Breast epithelium (tissue), 4 donors: ENCODE measurements at places on chromosomes 11 and 22. TPM values are rescaled to one million over a fixed set of nuclear protein-coding genes. Genes with fewer than 3 reads are reported as not detected.

GRCh38 chr11:67696998-67697397 lies 22.6 kb upstream of the ALDH3B2 start:
- no peak overlapping the region for H3K27ac ChIP-seq
- no peaks in the 10 kb centered on the region for H3K27me3 ChIP-seq
- H3K4me3 ChIP-seq: no peak overlapping the region
- no peak for DNase-seq
- H3K4me1 ChIP-seq: no peaks in the 10 kb centered on the region
- H3K36me3 ChIP-seq: no peaks in the 10 kb centered on the region

The LSP1 gene
- total RNA-seq: 21.4 TPM

DNA sequence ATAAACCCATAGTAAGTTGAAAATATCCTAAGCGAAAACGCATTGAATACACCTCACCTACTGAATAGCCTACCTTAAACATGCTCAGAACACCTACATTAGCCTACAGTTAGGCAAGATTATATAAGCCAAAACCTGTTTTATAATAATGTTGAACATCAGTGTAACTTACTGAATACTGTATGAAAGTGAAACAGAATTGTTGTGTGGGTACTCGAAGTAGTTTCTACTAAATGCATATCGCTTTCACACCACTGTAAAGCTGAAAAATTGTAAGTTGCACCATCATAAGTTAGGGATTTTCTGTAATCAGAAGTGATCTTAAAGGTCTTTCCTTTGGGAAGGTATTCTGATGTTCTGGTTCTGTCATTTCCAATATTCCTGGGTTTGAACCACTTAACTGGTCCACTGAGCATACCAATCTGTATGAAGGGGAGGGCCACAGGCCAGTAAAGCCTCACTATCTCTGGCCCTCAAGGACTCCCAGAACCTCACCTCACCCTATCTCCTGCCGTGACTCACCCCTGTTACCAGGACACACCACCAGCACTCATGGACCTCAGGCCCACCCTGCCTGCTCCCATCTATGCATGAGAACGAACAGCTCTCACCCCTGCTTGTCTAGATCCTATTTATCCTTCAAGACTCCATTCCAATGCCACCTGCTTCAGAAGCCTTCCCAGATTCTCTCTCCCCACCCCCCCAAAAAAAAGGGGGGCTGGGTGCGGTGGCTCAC lies 70.0 kb downstream of the NAT10 start:
- no peaks in the 10 kb centered on the region for H3K27me3 ChIP-seq
- no peak overlapping the region for H3K4me3 ChIP-seq
- H3K4me1 ChIP-seq: no peaks in the 10 kb centered on the region
- no peaks in the 10 kb centered on the region for H3K36me3 ChIP-seq

DNA sequence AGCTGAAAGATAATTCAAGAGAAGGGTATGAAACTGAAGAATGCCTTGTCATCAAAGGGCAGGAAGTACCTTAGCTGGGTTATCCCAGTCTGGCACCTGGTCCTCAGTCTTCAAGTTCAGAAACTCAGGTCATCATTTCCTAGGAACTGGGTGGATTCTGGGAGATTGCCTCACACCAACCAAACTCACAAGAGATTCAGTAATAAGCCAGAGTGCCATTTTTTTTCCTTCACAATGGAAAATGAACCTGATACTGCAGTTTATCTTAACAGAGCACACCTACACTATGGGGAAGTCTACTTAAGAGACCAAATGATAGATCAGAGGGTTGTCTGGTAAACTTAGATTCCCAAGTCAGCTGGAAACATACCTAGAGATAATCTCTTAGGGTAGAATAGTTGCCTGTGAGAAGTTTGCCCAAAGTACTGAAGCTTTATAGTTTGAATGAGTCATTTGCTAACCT lies 3.8 kb upstream of the BUD13 start:
- no peaks in the 10 kb centered on the region for H3K36me3 ChIP-seq
- DNase-seq: no peak
- H3K27me3 ChIP-seq: no peaks in the 10 kb centered on the region
- H3K4me1 ChIP-seq: peaks cover 5% of the 10 kb centered on the region

The PKNOX2 gene
- total RNA-seq: 0.66 TPM

- H3K4me1 ChIP-seq: no peaks in the 10 kb centered on the region
- H3K27ac ChIP-seq: no peak overlapping the region
- DNase-seq: no peak
These were observed 23.5 kb downstream of the TUG1 start for GRCh38 chr22:30992565-30992964.

DNA sequence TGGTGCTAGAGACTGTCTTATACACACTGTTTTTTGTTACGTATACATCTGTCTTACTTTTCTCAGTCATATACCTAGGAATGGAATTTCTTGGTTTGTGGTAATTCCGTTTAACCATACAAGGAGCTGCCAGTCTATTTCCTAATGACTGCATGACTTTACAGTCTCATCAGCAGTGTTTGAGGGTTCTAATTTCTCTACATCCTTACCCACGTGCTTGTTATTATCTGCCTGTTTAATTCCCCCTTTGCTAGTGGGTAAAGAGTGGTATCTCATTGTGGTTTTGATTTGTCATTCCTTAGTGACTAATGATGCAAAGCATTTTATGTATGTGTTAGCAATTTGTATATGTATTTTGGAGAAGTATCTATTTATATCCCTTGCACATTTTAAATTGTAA lies 1008.0 kb downstream of the FAM181B start:
- H3K4me3 ChIP-seq: no peak overlapping the region
- no peak for DNase-seq
- H3K27me3 ChIP-seq: no peaks in the 10 kb centered on the region
- no peak overlapping the region for H3K27ac ChIP-seq

GRCh38 chr11:2724104-2724503 lies 24.3 kb upstream of the KCNQ1OT1 start:
- no peaks in the 10 kb centered on the region for H3K4me1 ChIP-seq
- H3K27ac ChIP-seq: no peak overlapping the region
- no peaks in the 10 kb centered on the region for H3K27me3 ChIP-seq

DNA sequence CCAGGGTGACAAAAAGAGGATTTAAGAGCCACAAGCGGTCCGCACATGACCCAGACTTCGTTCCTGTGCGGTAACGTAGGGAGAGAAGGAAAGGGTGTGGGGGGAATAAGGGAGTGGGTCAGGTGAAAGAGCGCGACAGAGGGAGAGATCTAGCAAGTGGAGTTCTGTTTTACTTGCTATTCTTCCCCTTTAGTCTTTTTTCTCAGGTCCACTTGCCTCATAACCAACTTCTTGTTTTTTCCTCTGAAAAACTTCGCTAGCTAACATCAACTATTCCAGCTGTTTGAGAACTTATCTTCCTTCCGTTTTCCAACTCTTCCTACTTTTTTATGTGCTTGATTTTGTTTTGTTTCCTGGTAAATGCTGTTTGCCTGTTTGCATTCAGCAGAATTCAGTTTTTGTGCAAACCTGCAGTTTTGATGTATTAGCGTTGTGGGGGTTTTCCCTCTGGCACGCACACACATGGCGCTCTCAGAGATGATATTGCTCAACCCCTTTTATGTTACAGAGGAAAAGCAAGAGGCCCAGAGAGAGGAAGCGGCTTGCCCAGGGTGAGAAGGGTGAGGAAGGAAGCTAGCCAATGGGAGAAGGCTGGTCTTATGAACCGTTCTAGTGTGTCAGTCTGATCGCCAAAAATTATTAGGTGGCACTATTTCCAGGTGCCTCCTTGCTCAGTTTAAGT lies 592 bp upstream of the CTSC start:
- no peaks in the 10 kb centered on the region for H3K4me1 ChIP-seq
- H3K27ac ChIP-seq: peak overlapping the region; percentile 67
- H3K4me3 ChIP-seq: peak overlapping the region; percentile 63
- no peaks in the 10 kb centered on the region for H3K27me3 ChIP-seq
- no peaks in the 10 kb centered on the region for H3K36me3 ChIP-seq
- no peak for DNase-seq

The CECR2 gene
- total RNA-seq: 0.44 TPM

- DNase-seq: no peak
- no peak overlapping the region for H3K4me3 ChIP-seq
- H3K4me1 ChIP-seq: no peaks in the 10 kb centered on the region
- no peak overlapping the region for H3K27ac ChIP-seq
- no peaks in the 10 kb centered on the region for H3K36me3 ChIP-seq
- H3K27me3 ChIP-seq: no peaks in the 10 kb centered on the region
These were observed 119.8 kb upstream of the ARHGAP20 start for GRCh38 chr11:110832080-110832479.

DNA sequence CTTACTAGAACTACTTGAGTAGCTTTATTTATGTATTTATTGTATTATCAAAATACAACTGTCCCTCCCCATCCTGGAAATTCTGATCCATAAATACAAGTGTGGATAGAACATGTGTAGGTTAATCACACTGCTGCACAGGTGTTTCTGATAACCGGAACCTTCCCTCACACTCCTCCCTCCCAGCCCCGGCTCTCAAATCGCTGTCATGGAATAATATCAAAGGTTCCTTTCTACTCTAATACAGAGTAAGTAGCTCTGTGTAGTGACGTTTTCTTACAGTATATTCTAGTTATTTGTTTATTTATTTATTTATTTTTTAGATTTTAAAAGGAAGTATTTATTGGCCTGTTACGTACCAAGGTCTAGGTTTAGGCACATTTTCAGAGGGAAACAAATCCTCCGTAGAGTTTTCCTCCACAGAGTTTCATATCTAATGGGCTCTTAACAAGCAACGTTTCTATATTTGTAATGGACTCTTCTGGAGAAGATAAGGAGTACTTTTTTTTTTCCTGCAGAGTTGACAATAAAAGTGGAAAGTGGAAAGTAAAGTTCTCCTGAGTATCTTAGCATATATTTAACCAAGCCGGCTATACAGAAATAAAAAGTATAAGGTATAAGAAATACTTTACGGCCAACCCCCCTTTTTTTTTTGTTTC lies 129.0 kb upstream of the CARD18 start:
- H3K4me1 ChIP-seq: no peaks in the 10 kb centered on the region
- H3K27ac ChIP-seq: no peak overlapping the region
- no peak overlapping the region for H3K4me3 ChIP-seq
- H3K27me3 ChIP-seq: no peaks in the 10 kb centered on the region
- H3K36me3 ChIP-seq: no peaks in the 10 kb centered on the region
- DNase-seq: no peak

The MMP7 gene
- 2.1 TPM for total RNA-seq

GRCh38 chr11:7050191-7050590 lies 29.9 kb downstream of the NLRP14 start:
- DNase-seq: no peak
- H3K27ac ChIP-seq: no peak overlapping the region
- no peaks in the 10 kb centered on the region for H3K36me3 ChIP-seq
- H3K4me3 ChIP-seq: no peak overlapping the region
- H3K27me3 ChIP-seq: no peaks in the 10 kb centered on the region

GRCh38 chr11:84165139-84165538 lies 879.0 kb upstream of the CCDC90B start:
- H3K4me1 ChIP-seq: no peaks in the 10 kb centered on the region
- no peak overlapping the region for H3K4me3 ChIP-seq
- no peak overlapping the region for H3K27ac ChIP-seq
- no peak for DNase-seq
- H3K27me3 ChIP-seq: no peaks in the 10 kb centered on the region
- H3K36me3 ChIP-seq: no peaks in the 10 kb centered on the region

The DLG2 gene
- total RNA-seq: 4.3 TPM
